HAP-1 (cell line): ENCODE measurements at places on chromosomes 5 and 9.

GRCh38 chr9:89036891-89037290 is 45.6 kb downstream of the S1PR3 start:
- no peak for DNase-seq

- peak; percentile 85 for DNase-seq
These were observed 11.4 kb upstream of the ASS1 start for GRCh38 chr9:130433168-130433946.

DNA sequence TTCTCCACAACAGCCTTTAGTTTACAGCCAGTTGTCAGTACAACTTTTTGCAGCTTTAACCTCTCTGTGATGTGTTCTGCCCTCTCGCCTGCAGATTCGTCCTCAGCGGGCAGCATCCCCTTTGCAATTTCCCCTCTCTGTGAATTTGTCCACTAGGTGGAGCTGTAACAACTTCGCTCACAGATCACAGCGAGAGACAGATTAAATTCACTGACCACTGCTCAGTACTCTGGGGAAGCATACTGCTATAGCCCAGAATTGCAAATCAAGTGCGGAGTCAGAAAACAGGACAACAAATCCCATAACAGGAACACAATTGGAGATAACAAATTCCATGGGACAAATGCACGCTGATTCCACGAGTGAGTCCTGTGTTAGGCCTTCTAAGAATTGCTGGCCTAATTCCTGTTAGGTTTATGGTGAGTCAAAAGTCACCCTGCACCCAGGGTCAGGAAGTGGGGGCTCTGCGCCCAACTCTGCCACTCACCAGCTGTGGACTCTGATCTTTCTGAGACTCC is 2124.9 kb downstream of the MAT2B start:
- DNase-seq = peak; percentile 91

DNA sequence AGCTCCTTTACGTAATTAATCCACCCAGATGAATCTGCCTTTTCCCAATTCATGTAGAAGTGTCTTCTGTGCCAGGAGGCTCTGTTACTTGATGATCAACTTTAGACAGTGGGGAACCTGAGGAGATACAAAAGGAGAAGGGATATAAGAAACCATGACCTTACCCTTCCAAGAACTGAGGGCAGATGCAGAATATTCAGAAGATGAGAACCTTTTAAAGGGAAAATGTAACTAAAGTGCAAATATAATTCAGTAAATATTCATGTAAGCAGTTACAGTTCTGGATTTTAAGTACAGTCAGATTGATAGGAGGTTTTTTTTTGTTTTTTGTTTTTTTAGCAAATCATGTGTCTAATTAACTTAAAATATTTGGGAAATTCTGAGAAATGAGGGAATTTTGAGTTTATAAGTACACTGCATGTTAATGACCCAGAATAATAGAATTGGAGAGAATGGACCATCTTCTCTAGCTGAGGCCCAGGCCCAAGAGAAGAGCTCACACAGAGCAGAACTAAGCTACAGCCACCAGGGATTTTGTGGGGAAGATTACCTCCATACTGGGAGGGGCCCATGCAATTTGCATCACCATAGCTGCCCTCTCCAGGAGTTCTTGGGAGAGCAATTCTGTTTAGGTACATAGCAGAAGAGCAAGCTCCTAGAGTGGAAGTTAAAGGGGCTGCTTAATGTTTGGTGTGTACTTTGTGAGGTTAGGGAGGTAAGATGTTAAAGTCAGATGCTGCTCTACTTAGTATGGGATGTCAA is 61.5 kb downstream of the SV2C start:
- DNase-seq = no peak

- DNase-seq = no peak
These were observed 244.2 kb downstream of the RFK start for GRCh38 chr9:76150013-76150412.

- DNase-seq = no peak
These were observed 19.9 kb downstream of the TPPP start for GRCh38 chr5:673161-673830.

DNA sequence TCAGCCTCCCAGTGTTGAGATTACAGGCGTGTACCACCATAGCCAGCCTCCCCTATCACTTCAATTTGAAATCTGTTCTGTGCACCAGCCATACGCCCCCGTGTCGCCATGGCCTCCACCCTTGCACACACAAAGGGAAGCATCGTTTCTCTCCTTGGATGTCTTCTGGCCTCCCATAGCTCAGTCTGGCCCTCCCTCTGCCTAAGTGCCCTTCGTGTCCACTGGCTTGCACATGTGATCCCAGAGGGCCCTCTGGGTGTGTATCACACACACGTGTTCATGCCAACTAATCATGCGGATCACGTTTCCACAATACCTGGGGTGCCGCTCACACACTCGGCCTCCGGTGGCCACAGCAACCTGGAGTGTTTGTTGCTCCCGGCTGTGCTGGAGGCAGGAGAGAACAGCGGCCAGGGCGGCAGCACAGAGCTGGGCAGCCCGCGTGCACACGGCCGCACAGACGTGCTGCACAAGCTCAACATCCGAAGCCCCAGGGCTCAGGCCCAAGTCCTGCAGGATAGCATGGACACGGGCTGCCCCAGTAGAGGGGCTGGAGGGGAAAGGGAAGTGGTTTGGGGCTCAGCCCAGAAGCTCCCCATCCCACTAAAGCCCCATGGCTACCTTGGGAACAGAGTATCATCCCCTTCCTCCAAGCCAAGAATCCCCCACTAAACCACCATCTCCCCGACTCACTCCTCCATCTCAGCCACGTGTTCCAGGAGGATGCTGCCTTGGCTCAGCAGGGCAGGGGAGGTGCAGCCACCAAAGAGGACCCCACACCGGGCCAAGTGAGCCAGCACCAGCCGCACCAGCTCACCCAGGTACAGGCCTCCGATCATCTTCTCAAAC is 10.9 kb downstream of the HK3 start:
- no peak for DNase-seq

DNA sequence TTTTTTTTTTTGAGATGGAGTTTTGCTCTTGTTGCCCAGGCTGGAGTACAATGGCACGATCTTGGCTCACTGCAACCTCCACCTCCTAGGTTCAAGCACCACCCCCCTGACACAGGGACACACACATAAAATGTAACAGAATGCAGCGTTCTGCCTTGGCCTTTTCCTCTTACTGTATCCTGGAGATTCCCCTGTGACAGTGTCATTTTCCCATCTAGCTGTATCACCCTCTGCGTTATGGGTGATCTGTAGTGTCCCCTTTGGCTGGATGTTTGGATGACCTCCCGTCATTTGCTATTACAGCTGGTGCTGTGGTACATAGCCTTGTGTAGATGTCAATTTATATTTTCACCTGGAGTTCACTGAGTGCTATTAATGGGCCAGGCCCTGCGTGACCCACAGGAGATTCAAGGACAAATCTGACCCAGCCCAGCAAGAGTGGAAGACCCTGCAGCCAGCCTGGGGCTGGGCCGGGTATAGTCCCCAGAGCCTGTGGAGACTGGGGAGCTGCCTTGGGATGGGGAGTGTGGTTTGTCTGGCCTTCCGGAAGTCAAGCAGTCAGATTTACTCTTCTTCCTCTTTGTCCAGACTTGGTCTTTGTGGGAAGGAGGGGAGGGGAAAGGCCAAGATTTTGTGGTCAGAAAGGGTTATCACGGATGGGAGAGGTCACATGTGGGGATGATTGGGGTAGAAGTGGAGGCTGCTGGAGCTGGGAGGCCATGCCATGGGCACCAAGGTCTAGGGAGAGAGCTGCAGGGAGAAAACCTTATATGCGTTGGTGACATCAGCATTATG is 43.6 kb downstream of the ERGIC1 start:
- no peak for DNase-seq

- no peak for DNase-seq
These were observed 197.8 kb downstream of the PCSK1 start for GRCh38 chr5:96235008-96235910.

GRCh38 chr5:86232246-86232645 is 385.5 kb upstream of the COX7C start:
- no peak for DNase-seq

GRCh38 chr5:69528035-69528434 is 32.0 kb upstream of the GTF2H2C start:
- DNase-seq = no peak

DNA sequence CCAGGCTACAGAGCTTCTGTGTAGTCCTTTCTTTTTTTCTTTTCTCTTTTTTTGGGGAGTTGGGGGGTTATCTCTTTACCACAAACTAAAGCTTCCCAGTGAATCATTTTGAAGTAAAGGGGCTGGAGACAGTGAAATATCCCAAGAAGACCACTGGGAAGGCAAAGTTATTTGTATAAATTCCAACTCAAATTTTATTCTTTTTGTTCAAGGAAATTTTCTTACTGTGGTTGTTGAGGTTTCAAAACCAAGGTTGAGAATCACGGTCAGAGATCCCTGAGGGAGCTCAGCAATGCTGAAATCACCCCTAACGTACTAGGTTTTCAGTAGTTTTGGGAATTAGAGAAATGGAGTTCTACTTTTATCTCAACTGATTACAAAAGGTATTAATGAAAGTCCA is 175.7 kb downstream of the ARHGEF28 start:
- DNase-seq = no peak
